ENCODE measurements at places on chromosomes 1 and 21.

GRCh38 chr1:59761443-59761842 is 53.3 kb upstream of the HOOK1 start:
- no peak for DNase-seq

DNA sequence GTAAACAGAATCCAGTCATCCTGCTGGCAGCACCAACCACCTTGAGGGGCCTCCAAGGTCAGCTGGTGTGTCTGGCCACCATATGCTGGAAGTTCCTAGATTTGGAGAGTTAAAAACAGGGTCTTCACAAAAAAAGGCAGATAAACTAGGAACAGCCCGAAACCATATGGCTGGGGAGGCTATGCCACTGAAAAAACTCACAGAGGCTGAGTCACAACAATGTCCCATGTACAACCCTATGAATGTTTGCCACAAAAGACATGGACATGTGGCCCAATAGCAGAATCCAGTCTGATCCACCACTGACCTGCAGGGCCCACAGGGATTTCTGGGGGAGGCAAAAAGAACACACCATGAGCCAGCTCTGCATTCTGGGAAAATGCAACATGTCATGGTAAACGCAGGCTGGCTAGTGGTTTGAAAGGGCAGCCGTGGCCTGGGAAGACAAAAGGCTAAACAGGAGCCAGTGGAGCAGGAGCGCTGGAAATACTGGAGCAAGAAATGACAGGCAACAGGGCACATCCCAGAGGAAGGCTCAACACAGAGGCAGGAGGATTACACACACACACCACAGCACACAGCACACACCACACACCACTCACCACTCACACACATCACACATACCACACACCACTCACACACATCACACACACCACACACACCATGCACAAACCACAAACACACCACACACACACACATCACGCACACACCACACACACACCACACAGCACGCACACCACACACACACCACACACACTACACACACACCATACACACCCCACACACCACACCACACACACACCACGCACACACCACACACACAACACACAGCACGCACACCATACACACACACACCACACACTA is 55.4 kb downstream of the HSF2BP start:
- no peak for DNase-seq

GRCh38 chr1:184160236-184160635 is 108.7 kb downstream of the TSEN15 start:
- no peak for DNase-seq

GRCh38 chr1:17439250-17440073 is at the start of gene RCC2:
TSS of gene RCC2 (minus strand) at chr1:17439677. CDS start at chr1:17438514, 1,163 bp downstream.
- no peak for DNase-seq

DNA sequence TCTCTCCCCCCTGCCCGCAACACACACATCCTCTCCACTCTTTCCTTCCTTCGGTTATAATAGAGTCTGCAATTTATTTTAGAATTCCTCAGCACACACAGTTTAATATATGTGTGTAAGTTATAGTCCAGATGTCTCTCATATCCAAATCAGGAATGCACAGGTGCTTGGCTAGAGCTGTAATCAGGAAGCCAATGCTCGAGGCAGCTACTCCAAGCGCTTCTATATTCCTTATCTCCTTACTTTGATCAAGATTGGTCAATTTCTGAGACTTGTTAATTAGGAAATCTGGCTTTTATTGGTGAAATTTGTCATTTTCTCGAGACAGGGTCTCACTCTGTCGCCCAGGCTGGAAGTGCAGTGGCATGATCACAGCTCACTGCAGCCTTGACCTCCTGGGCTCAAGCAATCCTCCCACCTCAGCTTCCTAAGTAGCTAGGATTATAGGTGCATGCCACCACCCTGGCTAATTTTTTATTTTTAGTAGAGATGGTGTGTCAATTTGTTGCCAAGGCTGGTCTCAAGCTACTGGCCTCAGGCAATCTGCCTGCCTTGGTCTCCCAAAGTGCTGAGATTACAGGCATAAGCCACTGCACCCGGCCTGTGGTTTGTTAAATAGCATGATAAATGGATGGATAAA is 27.7 kb downstream of the RPL5 start:
- DNase-seq, result no peak

GRCh38 chr1:77889671-77890070 is 1.2 kb downstream of the NEXN start:
- no peak for DNase-seq

- DNase-seq, result no peak
Measured at GRCh38 chr21:32955311-32956060, 70.2 kb upstream of the OLIG2 start.

- DNase-seq, result no peak
Measured at GRCh38 chr1:99119188-99119587, 114.5 kb upstream of the PLPPR5 start.

DNA sequence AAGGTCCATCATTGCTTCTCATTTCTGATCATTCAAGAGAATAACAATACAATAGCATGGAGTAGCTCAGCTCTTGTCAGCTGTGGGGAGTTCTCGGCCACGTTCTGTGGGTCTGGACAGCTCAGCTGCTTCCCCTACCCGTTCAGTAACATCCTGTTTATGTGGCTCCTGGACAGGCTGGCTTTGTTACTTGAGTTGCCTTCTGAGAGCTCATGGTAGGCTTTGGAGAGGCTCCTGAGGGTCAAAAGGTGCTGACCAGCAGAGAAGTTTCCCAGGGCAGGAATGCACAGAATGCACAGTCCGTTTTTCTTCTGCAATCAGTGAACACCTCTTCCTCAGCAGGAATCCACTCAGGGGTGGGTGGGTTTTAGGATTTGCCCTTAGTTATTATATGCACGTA is 36.0 kb downstream of the KAZN start:
- no peak for DNase-seq

DNA sequence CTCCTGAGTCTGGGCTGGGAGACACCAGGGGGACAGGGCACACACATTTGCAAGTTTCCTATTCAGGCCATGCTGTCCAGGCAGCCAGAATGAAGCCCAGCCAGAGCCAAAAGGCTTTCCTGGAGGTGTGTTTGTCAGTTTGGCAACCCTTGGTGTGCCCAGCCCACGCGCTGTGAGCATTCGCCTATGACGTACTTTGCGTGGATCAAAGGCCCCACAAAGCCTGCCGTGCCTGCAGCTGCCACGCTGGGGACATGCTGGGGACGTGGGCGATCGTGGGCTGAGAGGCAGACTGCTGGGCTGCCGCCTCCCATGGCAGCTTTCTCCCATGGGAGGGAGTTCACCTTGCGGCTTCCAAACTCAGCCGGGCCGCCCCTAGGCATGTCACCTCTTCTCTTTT is 57.5 kb downstream of the CD247 start:
- no peak for DNase-seq

GRCh38 chr1:156914440-156914856 is 6.0 kb upstream of the LRRC71 start:
- DNase-seq, result no peak

DNA sequence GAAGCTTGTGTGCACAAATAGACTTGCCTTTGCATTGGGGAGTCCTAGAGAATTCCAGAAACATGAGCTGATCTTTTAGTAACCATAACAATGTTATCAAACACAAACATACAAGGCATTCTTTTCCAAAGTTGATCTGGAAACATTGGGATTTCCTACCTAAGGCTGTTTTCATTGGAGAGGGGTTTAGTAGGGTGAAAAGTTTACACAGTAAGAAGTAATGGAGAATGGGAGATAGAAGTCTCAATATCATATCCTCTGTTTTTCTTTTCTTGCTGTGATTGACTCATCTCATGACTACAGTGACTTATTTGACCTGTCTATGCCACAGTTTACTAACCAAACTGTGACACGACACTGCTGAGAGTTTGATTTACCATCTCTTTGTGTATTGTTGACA is 65.6 kb upstream of the PLA2G4A start:
- no peak for DNase-seq

DNA sequence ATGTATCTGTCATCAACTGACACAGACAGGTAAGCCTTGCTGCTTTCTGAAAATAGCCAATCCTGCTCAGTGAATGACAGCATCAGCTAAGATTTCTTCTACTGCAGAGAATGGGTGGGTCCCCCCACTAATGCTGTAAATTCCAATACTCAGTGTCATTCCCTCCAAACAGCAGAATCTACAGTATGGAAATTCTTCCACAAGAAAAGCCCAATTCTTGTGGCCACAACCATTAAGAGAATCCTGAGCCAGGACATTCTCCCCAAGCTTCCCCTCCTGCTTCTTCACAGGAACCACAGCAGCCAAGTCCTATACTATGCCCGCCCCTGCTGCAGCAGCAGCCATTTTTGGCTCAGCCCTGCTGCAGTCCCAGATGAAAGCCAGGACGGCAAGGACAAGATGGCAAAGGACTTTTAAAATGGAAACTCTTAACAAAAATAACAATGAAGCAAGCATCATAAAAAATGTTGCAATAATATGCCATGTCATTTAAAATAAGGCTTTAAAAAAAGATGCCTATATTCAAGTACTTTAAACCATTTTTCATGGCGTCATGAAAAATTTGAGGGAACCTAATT is 26.8 kb downstream of the EIF4G3 start:
- no peak for DNase-seq

- no peak for DNase-seq
Measured at GRCh38 chr1:109530457-109531087, 9.1 kb upstream of the GPR61 start.

DNA sequence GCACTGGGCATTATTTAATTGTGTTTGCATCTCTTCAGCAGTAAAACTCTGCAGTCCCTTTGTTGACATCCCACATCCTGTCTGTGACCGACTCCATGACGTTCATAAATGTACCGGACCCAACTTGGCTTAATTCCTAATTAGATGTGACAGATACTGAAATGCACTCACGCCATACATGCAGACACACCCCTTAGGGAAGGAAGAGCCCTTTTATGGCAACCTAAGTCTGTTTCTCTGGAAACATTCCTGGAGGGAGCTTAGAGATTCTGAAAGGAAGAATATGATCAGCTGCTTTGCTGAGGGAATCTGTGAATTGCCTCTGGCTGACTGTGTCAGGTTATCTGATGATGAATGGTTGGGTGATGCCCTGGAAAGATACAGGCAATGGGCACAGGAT is 33.4 kb downstream of the ADAMTS5 start:
- no peak for DNase-seq

GRCh38 chr1:216688127-216688657 is 35.0 kb downstream of the ESRRG start:
- DNase-seq, result no peak

- no peak for DNase-seq
Measured at GRCh38 chr1:52569449-52570210, 16.7 kb upstream of the TUT4 start.

DNA sequence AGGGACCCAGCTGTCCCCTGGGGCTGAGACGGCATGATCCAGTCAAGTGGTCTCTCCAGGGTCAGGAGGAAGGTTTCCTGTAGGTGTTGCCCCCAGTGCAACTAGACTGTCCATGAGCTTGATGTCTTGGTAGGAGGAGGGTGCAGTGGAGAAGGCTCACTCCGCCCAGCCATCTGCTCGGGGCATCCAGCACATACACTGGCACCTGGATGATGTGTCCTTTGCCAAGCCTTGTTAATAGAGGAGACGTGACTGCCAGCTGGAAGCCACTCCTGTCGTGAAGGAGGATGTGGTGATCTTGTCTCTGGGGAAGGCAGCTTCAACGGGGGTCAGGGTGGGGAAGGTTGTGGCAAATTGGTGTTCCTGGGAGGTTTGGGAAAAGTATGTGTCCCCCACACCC is 6.2 kb downstream of the DISP3 start:
- DNase-seq, result no peak

DNA sequence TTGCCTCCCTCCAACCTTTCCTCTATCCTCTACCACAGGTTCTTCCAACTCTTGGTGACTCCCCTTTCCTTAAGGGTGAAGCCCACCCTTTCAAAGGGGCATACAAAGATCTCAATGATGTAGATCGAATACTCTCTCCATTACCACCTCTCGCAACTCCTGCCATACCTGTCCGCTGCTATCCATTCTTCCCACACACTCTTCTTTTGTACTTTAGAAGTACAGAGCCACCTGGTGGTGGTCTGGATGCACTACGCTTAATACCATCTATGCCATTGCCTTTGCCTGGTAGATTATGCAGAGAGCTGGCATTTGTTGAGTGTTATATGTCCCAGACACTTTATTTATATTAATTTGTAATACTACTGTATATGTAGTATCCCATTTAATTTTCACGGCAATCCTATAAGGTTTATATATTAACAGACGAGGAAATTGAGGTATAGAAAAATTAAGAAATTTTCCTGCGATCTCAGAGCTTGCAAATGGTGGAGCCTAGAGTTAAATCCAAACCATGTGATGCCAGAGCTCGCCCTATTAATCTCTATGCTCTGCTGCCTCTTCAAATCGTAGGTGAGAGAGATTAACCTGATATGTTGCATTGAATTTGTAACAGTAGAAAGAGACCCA is 22.9 kb downstream of the TSHB start:
- DNase-seq, result no peak

DNA sequence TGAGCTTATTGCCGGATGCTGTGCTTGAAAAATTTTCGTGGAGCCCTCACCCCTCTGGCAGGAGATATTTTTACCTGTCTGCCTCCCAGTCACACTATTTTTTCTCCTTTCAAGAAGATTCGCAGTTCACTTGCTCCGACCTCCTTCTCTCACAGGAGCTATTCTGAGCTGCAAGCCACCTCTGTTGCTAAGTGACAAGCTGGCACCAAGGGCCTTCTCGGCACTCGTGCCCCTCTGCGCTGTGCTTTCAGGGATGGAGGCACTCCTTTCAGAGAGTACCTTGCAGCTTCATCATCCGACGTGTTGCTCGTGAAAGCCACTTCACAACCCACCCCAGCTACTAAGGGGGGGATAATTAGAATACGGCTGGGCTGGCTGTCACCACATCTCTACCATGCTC is 11.6 kb downstream of the SLC6A17 start:
- no peak for DNase-seq

DNA sequence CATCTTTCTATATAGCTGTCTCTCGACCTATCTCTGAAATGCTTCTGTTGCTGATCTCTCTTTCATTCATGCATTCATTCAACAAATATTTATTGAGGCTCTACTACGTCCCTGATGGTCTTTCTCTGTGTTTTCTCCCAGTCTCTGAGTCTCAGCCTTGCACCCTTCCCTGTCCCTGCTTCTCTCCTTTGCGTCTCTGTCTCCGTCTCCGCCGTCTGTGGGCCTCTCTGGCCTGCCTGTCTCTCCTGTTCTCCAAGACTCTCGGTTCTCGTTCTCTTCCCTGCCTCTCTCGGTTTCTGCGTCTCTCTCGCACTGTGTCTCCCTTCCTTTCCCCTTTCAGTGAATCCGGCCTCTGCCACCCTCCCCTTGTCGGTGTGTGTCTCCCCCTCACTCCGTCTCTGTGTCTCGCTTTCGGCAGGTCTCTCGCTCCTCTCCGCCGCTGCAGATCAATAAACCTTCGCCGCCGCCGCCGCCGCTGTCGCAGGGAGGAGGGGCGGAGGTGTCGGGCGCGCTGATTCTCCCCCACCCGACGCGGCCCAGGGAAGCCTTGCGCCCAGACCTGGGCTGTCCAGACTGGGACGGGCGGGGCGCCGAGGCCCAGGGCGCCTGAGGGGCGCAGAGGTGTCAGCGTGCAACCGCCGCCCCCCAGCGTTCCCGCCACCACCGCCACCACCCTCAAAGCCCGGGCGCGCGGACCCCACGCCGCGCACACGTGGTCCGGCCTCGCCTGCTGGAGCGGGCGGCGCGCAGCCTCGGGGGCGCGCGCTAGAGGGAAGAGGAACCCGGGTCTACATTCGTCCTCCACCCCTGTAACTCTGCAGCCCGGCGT is 3.0 kb downstream of the EFNA3 start:
- no peak for DNase-seq

- no peak for DNase-seq
Measured at GRCh38 chr1:101444381-101444780, 207.6 kb downstream of the S1PR1 start.

All from chondrocyte (in vitro differentiated cells).